ENCODE measurements at places on chromosomes 4 and X. TPM values are rescaled to one million over a fixed set of nuclear protein-coding genes. Genes with fewer than 3 reads are reported as not detected.

- DNase-seq, result no peak
- H3K4me1 ChIP-seq, result peaks cover 43% of the 10 kb centered on the region
- H3K27ac ChIP-seq, result peak overlapping the region; percentile 25
- peak overlapping the region; percentile 78 for H3K4me3 ChIP-seq
These were observed 9.9 kb downstream of the OGT start for GRCh38 chrX:71542825-71543224.

- no peaks in the 10 kb centered on the region for H3K27me3 ChIP-seq
- H3K27ac ChIP-seq, result no peak overlapping the region
- no peak overlapping the region for H3K4me3 ChIP-seq
- no peak for DNase-seq
These were observed 824.8 kb upstream of the GALNTL6 start for GRCh38 chr4:170988446-170988845.

DNA sequence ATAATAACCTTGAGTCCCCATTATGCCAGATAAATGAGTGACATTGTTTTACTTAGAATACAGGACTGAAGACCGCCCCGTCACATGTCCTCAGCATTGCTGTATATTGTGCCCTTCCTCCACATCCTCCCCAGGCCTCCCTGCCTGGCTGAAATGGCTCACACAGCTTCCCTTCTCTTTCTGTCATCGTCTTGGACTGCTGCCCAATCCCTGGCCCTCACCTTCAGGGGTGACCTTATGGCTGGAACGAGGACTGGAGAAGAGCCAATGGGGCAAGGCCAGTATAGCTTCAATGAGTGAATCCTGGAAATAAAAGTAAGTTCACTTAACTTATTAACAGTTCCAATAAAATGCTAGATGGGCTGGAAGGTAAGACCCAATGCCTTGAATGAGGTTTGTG is 2.7 kb downstream of the KCNE5 start:
- H3K27me3 ChIP-seq, result no peaks in the 10 kb centered on the region
- H3K27ac ChIP-seq, result no peak overlapping the region
- DNase-seq, result no peak
- peaks cover 1% of the 10 kb centered on the region for H3K36me3 ChIP-seq
- no peak overlapping the region for H3K4me3 ChIP-seq
- no peaks in the 10 kb centered on the region for H3K4me1 ChIP-seq

DNA sequence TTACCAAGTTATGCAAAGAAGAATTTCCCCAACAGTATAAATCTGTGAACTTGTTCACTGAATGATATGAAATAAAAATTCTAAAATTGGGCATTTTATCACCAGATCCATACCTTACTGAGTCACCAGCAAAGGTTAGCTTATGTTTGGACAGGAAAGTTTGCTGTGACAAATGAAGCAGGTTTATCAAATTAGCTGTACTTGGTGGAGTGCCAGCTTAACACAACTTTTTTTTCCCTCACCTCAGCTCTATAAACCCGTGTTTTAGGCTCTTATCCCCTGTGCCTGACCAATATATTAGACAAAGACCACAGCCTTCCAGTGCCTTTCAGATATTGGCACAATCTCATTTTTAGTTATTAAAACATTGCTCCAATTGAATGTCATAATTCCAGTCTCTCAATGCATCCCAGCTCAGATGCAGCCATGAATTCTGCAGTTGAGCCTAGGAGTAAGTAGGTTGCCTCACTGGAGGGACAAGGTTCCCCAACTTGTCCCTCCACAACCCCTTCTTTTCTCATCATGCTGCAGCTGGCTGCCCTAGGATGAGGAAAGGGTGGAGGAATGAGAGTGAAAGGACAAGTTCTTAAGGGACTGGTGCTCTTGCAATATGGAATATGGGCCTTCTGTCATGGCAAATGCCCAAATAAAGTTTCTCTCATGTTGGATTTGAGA is 27.0 kb upstream of the PDGFC start:
- no peak overlapping the region for H3K27ac ChIP-seq
- H3K4me3 ChIP-seq, result no peak overlapping the region
- no peak for DNase-seq
- H3K27me3 ChIP-seq, result no peaks in the 10 kb centered on the region

- H3K27me3 ChIP-seq, result no peaks in the 10 kb centered on the region
- no peaks in the 10 kb centered on the region for H3K36me3 ChIP-seq
- no peak overlapping the region for H3K27ac ChIP-seq
- no peak for DNase-seq
- H3K4me3 ChIP-seq, result no peak overlapping the region
- no peaks in the 10 kb centered on the region for H3K4me1 ChIP-seq
These were observed 127.0 kb downstream of the IL15 start for GRCh38 chr4:141763374-141763773.

- peaks cover 10% of the 10 kb centered on the region for H3K4me1 ChIP-seq
- H3K27me3 ChIP-seq, result no peaks in the 10 kb centered on the region
- H3K4me3 ChIP-seq, result no peak overlapping the region
- peaks cover 2% of the 10 kb centered on the region for H3K36me3 ChIP-seq
- H3K27ac ChIP-seq, result no peak overlapping the region
These were observed 40.4 kb upstream of the MAP3K15 start for GRCh38 chrX:19555683-19556082.

GRCh38 chr4:170769862-170770261 is 680.1 kb upstream of the AADAT start:
- no peaks in the 10 kb centered on the region for H3K27me3 ChIP-seq
- no peak for DNase-seq
- H3K4me1 ChIP-seq, result no peaks in the 10 kb centered on the region
- no peak overlapping the region for H3K27ac ChIP-seq
- H3K4me3 ChIP-seq, result no peak overlapping the region

GRCh38 chrX:149871940-149872339 is 9.0 kb upstream of the MAGEA8 start:
- H3K4me3 ChIP-seq, result peak overlapping the region; percentile 10
- H3K27ac ChIP-seq, result no peak overlapping the region
- H3K27me3 ChIP-seq, result peaks cover 3% of the 10 kb centered on the region
- peak; percentile 69 for DNase-seq
- H3K4me1 ChIP-seq, result peaks cover 4% of the 10 kb centered on the region
- H3K36me3 ChIP-seq, result no peaks in the 10 kb centered on the region

DNA sequence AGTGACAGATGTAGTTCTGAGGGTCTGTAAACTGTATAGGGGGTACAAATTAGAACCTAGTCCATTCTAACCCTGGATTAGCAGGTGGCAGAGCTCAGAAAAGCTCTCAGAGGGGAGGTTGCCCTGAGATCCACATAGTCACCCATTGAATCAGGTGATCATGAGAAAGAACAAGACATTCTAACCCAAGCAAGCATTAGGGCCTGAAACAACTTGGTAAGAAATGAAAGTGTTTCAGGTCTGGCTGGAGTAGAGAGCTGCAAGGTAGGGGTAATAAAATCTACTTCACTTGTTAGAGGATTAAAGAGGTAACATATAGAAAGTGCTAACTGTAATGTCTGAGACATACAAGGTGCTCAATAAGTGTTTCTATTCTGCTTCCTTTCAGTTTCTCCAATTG is 8.8 kb upstream of the BMP2K start:
- H3K27me3 ChIP-seq, result no peaks in the 10 kb centered on the region
- H3K4me1 ChIP-seq, result peaks cover 11% of the 10 kb centered on the region
- no peak overlapping the region for H3K27ac ChIP-seq
- no peak for DNase-seq

GRCh38 chr4:9999956-10000561 is 21.2 kb downstream of the SLC2A9 start:
- no peak for DNase-seq
- H3K36me3 ChIP-seq, result peaks cover 19% of the 10 kb centered on the region

DNA sequence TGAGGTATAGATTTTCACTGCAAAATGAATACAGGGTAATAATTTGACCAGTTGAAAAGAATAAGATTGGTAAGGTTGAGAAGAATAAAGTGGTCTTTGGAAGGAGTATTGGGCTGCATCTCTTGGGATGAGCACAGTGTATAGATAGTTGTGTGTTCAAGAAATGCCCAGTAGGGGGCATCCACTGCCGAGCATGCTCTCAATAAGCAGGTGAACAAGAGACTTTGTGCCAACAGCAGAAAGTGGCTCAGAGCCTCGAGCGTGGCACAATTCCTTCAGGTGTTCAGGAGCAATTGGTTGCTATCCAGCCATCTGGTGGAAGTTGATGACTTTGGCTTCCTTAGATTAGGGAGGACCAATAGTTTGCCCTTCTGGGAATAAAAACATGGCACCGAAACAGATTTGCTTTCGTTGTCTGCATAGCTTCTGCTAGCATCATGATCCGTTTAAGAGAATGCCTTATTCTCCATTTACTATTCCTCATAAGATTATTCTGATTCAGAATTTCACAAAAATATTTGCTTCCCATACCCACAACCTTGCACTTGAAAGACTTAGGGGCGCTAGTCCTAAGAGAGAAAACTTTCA is 258.1 kb upstream of the NEIL3 start:
- no peak overlapping the region for H3K4me3 ChIP-seq
- H3K27me3 ChIP-seq, result peaks cover 9% of the 10 kb centered on the region
- H3K27ac ChIP-seq, result no peak overlapping the region
- no peaks in the 10 kb centered on the region for H3K4me1 ChIP-seq
- DNase-seq, result no peak

DNA sequence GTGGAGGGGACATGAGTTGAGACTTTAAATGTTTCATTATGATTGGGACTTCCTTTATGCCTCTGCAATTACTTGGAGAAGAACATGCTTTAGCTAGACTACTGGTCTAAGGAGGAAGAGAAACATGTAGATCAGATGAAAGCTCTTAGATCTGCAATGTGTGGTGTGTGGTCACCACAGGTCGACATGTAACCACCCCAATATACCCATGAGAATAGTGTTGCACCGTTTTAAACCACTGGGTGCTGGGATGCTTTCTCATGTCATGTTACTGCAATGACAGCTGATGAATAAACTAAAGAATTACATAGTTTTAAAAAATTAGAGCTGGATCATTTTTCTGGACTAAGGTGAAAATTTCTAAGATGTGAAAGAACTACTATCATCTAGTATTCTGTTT is 1039.7 kb downstream of the RAPGEF2 start:
- no peaks in the 10 kb centered on the region for H3K27me3 ChIP-seq
- no peak for DNase-seq
- H3K27ac ChIP-seq, result no peak overlapping the region
- H3K36me3 ChIP-seq, result no peaks in the 10 kb centered on the region
- no peak overlapping the region for H3K4me3 ChIP-seq

GRCh38 chr4:40838742-40839141 is 89.0 kb downstream of the NSUN7 start:
- no peak overlapping the region for H3K4me3 ChIP-seq
- no peak for DNase-seq
- no peaks in the 10 kb centered on the region for H3K27me3 ChIP-seq
- H3K36me3 ChIP-seq, result no peaks in the 10 kb centered on the region
- peaks cover 7% of the 10 kb centered on the region for H3K4me1 ChIP-seq
- no peak overlapping the region for H3K27ac ChIP-seq

TEX11 gene
- total RNA-seq, result not detected

NR3C2 gene
- total RNA-seq, result 24.4 TPM

CCKAR gene
- total RNA-seq, result not detected

SRP72 gene
- 123 TPM for total RNA-seq

SSX4 gene
- not detected for total RNA-seq

PLAC8 gene
- 314 TPM for total RNA-seq

MTTP gene
- 0.43 TPM for total RNA-seq

RBM47 gene
- total RNA-seq, result 3.1 TPM

Data from activated naive CD8-positive, alpha-beta T cell treated with anti-CD3 and anti-CD28 coated beads, Interleukin-2, amount 10 ng/mL, durations not matched to agents 7 days and 5 days (primary cell).